GM03348 (cell line): ENCODE measurements at places on chromosomes 4 and X.

DNA sequence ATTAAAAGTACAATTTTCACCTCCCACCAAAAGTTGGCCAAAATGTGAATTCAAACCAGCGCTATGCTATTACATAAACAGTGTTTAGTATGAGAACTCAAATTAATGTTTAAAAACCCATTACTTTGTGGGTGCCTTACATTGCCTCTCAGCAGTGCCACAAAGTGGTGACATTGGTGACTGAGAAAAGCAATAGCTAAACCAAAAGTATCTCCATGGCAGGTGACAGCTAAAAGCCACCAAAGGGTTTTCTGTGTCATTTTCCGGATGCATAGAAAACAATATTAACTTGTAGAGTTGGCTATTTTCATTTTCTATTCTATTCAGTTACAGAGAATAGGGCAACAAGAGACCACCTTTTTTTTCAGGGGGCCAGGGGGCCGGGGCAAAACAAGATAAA, 261.2 kb downstream of the MAPK10 start:
- no peak for DNase-seq

DNA sequence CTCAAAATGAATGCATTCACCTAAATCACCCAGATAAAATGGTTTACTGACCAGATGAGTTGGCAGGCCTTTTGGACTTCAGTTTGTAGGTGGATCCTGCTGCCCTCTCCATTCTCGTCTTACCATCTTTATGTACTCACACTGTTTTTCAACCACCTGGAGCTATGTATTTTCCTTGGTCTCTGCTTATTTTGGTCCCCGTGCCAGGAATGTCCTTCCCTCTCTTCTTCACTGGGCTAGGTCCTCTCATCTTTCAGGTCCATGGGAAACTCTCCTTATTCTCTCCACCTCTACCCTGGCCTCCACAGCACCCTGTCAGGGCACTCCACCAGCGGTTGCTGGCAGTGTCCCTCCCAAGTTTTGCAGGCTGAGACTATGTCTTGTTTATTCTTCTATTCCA, 2.6 kb downstream of the GPRIN3 start:
- DNase-seq: no peak

DNA sequence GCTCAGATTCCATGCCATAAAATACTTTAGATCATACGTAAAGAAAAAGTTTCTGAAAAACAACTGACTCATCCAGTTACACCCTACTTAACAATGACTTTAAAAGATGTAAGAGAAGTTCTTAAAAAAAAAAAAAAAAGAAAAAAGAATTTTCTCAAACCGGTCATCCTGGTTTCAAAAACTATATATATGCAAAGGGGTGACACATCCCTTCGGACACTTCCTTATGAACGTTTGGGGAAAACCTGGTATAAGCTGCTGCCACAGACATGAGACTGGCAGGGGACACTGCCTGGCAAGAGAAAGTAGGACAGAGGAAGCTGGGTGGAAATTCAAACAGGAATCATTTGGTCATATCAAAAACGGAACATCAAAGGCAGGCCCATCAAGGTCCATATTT, 81.2 kb upstream of the PRSS48 start:
- peak; percentile 42 for DNase-seq

GRCh38 chr4:137967480-137968190, 274.5 kb downstream of the SLC7A11 start:
- DNase-seq: no peak

GRCh38 chrX:120200851-120201250, 42.4 kb downstream of the RHOXF2 start:
- no peak for DNase-seq

- no peak for DNase-seq
Observed at GRCh38 chr4:10962246-10962645, 277.7 kb upstream of the CLNK start.

DNA sequence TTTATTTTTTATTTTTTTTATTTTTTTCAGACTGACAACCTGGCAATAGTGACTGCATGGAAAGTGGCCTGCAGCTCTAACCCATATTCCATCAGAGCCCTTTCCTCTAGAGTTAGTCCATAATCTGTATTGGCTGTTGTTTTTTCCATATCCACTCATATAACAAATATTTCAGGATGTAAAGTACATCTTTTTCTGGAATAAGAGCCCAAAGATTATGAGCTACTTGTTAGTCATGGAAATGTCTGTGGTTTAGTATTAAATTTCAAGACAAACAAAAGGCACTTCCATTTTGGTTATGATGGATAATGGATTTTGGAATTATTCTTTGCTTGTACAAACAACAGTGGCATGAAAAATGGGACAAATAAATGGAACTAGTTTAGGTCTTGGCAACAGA, 296.0 kb upstream of the HS3ST1 start:
- DNase-seq: no peak

GRCh38 chr4:187274153-187274552, 550.5 kb upstream of the FAT1 start:
- DNase-seq: no peak

DNA sequence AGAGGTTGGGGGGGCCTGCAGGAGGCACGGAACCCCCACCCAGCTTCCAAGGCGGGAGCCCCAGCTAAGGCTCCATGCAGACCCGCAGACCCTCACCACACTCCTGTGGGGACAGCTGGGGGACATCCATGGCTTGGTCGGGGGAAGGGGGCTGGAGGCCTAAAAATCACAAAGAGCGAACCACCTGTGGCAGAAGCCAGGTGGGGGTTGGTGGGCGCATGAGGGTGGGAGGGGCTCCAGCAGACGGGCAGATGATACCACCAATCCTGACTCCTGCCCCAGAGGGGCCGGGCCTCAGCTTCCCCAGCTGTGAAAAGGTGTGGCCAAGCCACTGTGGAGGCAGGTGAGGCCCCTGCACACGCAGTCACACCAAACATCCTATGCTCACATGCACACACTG, 111.6 kb downstream of the FAM53A start:
- DNase-seq: no peak

DNA sequence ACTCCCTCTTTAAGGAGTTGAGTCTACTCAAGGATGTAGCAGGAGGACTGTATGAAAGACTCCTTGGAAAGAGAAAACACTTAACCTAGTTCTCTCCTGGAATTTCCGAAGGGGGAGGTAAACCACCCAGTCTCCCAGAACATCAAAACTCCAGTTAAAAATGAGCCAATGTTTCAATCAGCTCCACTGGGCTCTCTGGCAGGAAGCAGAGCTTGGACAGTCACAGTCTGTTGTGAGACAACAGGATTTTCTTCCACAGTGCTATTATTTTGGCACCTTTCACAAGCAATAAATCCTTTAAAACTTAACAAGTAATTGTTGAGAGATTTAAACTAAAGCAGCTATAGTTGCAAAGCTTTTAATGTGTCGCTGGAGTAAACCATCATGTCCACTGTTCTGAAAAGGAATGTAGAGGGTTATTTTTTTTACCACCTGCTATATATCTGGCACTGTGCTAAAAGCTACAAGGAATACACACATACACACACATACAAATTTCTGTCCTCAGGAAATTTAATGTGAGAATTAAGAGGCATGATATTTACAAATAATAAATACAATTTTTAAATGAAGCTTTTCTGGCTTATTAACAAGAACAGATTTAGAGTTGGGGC, 229.2 kb upstream of the INTU start:
- DNase-seq: no peak

GRCh38 chrX:27767387-27767786, 40.4 kb upstream of the MAGEB10 start:
- no peak for DNase-seq

DNA sequence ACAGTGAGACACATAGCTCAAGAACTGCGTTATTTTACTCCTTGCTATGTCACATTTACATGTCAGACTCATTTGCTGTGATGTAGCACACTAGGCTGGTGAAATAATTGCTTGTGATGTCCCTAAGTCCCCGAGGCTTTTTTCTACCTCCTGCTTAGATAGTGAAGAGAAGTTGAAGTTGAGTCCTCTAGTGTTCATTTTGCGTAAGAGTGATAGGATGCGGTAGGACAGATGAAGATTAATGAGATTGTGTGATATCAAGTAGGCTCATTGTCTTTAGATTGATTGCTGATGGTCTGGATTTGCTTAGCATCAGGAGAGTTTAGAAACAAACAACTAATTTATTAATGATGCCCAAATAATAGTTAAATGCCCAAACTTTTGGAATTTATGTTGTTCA, 173.6 kb upstream of the NUDT6 start:
- no peak for DNase-seq

GRCh38 chrX:149205937-149206336, 299.2 kb downstream of the IDS start:
- no peak for DNase-seq

DNA sequence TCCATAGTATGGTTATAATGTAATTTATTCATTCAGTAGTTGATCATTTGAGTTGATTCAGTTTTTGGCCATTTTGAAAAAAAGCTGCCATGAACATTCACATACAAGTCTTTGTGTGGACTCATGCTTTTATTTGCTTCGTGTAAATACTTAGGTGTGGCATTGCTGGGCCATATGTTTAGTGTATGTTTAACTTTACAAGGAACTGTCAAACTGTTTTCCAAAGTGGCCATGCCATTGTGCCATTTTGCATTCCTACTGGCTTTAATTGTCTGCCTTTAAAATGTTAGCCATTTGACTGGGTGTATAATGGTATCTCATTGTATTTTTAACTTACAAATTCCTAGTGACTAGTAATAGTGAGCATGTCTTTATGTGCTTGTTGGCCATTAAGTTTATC, 8.8 kb downstream of the MTM1 start:
- DNase-seq: no peak

DNA sequence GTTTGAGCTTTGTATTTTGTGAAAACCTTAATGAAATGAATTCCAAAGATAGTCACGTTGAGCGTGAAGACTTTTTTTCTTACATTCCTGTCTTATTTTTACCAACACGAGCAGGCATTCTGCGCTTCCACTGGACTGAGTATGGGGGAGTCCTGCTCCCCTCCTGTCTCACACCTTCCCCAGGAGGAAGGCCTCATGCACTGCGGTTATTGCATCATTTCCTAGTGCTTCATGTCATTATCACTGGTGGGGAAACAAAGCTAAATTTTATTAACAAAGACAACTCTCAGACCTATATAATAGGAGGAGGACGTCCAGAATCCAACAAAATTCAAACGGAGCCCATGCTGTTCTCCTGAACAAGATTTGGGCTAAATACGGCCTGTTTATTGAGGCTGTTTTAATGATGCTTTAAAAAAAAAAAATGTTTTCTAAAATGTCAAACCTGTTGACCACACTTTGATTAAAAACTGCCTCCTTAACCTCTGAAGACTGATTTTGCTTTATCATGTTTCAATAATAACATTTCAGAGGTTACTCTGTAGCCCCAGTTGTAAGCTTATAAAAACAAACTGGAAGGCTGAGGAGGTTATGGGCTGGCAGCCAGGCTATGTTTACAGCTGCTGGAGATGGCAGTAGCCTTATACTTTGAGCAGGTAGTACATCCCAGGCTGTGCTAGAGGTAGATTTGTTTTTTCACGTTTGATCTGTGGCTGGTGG, 118.0 kb downstream of the SOWAHB start:
- no peak for DNase-seq

DNA sequence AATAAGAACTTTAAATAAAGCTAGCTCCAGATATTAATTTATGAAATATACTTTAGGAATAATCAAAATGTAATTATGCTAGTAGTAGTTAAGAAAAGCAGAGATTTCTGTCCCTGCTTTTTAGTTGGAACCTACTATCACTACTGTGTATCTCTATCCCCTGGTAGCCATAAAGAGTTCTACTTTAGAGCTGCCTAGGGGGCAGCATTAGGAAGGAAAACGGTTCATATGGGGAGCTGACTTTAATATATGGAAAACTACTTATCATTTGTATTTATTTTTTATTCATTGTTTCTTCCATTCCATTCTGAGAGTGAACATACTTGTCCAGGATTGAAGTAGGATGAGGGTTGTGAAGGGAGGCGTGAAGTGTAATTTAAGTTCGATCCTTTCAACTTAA, 40.9 kb downstream of the CPEB2 start:
- DNase-seq: no peak

GRCh38 chr4:127509155-127509554, 123.6 kb upstream of the INTU start:
- no peak for DNase-seq

GRCh38 chr4:92969650-92970379, 666.0 kb downstream of the GRID2 start:
- peak; percentile 68 for DNase-seq

DNA sequence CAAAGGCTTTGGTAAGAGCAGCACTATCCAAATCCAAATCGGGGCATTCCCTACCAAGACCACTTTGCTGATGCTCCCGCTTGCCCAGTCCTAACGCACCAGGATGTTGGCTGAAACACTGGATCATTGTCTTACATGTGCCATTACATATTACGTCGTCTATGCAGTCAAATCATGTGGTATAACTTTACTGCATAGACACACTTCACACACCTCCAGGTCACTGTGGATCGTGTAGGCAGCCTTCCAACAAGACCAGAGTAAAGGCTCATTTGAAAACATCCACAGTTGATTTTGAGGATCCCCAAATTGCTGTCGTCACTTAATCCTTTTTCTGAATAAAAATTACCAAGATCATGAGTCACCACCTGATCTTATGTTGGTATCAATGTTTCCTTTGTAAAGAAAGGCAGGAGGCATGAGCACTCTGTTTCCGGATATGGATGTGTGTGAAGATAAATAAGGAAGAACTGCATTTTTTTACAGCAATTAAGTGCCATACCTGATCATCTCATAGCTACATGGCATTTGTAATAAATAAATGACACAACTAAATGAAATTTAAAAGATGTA, 18.5 kb downstream of the TENM3 start:
- no peak for DNase-seq

GRCh38 chr4:3414421-3415279, 27.1 kb upstream of the HGFAC start:
- DNase-seq: no peak

DNA sequence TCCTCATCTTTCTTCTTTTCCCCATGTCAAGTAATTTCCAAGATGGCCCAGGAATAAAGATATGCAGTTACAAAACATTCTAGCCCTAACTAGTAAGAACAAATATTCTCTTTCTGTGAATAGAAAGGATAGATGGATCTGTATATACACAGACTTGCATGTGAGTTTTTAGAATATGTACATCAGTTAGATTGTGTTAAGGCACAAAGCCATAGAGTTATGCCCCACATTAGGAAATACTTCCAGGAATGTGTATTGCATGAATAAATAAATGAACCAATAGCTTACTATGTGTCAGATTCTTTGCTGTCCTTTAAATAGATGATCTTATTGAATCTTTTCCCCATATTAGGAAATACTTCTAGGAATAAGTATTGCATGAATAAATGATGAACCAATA, 46.0 kb upstream of the TMPRSS11E start:
- no peak for DNase-seq

- no peak for DNase-seq
Observed at GRCh38 chrX:41857670-41858069, 65.7 kb downstream of the CASK start.

GRCh38 chrX:20204351-20204750, 62.4 kb downstream of the RPS6KA3 start:
- DNase-seq: no peak

DNA sequence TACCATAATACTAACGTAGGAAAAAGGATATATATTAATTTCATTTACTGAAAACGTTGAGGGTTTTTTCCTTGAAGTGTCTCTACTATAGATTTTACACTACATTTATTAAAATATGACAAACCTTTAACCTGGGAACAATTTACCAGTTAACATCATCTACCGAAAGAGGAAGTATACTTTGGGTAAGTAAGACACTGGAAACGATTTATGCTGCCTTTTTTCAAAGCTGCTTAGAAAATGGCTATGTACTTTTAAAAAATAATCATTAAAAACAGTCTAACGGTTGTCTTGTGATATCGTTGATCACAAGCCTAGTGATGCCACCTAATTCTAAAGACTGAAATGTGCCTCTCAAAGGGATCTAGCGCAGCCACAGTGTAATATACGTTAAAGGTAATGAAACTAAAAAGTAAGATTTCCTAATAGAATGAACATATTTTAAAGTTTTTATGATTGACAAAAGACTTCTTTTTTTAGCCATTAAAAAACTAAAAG, 50.4 kb downstream of the STX18 start:
- no peak for DNase-seq
